Stimulated activated CD4-positive, alpha-beta T cell treated with anti-CD3 and anti-CD28 coated beads, Interleukin-12 subunit alpha, Interleukin-12 subunit beta, amount 100 ng/mL, for 4 hours (primary cell): ENCODE measurements at places on chromosomes 11 and 22.

GRCh38 chr11:86579406-86579731 is 93.0 kb downstream of the ME3 start:
- DNase-seq: no peak

- DNase-seq: no peak
Observed at GRCh38 chr22:19791894-19792293, 31.3 kb downstream of the TBX1 start.

GRCh38 chr11:129732941-129733340 is 82.7 kb upstream of the TMEM45B start:
- no peak for DNase-seq

GRCh38 chr11:31089117-31089516 is 280.4 kb downstream of the DCDC1 start:
- DNase-seq: no peak
